GM04503 (cell line): ENCODE measurements at places on chromosomes 6 and 20.

GRCh38 chr6:138215093-138215782 is 3.1 kb downstream of the PBOV1 start:
- no peak for DNase-seq

GRCh38 chr6:136579800-136580199 is 29.6 kb upstream of the MAP7 start:
- DNase-seq, result no peak

DNA sequence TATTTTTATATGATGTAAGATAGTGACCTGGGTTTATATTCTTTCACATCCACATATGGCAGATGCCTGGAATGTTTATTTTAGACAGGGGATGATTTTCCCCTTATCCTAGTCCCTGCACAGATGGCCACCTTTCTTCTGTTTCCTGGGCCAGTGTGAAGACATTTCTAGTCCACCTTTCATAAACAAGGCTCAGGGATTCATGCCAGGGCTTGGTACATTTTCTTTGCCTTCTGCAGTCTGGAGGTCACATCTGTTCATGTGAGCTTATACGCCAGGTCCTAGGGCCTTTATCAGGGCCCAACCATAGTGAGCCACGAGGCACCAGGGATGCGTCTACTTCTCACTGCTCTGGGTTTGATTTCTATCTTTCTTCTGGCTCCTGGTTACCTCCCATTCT is 38.0 kb upstream of the ERVFRD-1 start:
- no peak for DNase-seq

- no peak for DNase-seq
These were observed 99.5 kb downstream of the LAMP5 start for GRCh38 chr20:9613871-9614270.

- DNase-seq, result peak; percentile 58
These were observed 65.1 kb downstream of the CBFA2T2 start for GRCh38 chr20:33554914-33555420.
